ENCODE measurements at places on chromosomes 5 and 9.

DNA sequence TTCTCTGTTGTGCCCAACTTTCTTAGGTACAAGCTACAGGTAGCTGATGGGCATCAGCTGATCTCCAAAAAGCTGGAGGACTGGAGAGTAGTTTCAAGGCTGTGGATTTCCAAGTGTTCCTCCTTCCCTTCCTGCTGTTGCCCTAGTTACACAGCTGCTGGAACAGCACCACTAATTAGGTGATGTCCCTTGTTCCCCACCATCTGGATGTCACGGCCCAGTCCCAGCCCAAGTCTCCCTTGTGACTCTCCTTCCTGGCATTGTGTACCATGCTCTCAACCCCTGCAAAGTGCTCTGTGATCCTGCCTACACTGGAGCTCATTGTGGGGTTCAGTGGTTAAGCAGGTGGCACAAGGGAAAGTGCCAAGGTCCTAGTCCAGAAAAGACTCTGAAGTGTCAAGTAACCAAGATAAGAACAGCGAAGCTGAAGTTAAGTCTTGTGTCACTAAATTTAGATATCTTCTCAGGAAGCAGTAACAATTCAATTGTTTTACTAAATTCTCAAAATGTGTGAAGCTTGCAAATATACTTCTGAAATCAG, 604.5 kb downstream of the ISL1 start:
- DNase-seq: no peak

DNA sequence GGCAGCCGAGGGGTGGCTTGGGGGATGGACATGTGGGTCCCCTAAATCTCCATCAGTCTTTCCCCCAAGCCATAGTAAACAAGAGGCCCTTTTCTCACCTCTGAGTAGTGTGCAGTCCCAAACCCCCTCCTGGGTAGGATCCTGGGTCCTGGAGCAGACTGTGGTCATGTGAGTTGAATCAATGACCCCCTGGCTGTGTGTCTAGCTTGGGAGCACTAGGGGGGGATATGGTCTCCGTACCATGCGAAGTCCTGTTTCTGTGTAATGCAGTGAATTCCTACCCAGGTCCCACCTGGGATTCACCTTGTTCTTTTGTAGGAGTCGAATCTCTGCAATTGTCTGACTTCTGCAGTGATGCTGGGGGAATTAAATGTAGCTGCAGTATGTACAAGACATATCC, 66.2 kb downstream of the FGF18 start:
- no peak for DNase-seq

- DNase-seq: no peak
Measured at GRCh38 chr5:91150636-91151035, 232.5 kb downstream of the ARRDC3 start.

DNA sequence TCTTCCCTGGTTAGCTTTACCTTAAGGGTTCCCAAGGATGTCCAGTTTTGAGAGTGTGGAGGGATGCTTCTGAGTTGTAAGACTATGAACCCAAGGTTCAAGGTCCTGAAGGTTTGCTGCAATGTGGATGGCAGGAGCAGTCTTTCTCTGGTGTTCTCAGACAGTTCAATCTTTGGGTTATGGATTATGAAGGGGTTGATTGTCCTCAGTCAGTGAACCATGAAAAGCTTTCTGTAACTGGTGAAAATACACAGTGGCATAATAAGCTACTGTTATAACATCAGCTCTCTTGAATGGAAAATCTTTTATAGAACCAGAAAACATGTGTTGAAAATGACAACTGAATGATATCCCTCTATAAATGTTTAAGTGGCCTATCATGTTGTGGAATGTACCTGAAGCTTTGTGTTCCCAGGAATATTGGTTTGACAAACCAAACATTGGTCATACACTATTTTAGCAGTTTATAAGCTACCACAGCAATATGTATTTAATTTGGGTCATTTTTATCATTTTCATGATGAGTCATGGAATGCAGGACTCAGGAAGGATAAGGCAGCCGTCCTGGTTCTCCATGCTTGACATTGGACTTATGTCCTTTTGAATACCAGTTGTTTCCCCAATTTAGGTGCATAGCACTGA, 1041.8 kb upstream of the ARRDC3 start:
- DNase-seq: no peak

- no peak for DNase-seq
Measured at GRCh38 chr5:173187054-173187743, 42.9 kb downstream of the BNIP1 start.

- no peak for DNase-seq
Measured at GRCh38 chr9:134666831-134667230, 25.2 kb downstream of the COL5A1 start.

GRCh38 chr5:14925326-14925725, 53.7 kb upstream of the ANKH start:
- DNase-seq: no peak

GRCh38 chr9:127396253-127396807, 639 bp upstream of the SLC2A8 start:
- DNase-seq: no peak

DNA sequence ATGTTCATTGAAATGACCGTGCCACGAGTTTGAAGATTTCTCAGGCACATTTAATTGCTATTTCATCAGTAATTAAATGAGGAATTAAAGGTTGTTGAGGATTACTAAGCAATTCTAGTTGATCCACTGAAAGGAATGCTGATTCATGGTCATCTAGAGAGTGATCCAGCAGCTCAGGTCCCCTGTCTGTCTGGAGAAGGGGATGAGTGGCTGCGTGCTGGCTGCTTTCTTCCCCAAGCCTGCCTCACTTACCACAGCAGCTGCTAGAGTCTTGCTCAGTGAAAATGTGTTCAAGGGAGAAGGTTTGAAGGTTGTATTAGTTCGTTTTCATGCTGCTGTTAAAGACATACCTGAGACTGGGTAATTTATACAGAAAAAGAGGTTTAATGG, 7.8 kb upstream of the TGFBI start:
- no peak for DNase-seq

DNA sequence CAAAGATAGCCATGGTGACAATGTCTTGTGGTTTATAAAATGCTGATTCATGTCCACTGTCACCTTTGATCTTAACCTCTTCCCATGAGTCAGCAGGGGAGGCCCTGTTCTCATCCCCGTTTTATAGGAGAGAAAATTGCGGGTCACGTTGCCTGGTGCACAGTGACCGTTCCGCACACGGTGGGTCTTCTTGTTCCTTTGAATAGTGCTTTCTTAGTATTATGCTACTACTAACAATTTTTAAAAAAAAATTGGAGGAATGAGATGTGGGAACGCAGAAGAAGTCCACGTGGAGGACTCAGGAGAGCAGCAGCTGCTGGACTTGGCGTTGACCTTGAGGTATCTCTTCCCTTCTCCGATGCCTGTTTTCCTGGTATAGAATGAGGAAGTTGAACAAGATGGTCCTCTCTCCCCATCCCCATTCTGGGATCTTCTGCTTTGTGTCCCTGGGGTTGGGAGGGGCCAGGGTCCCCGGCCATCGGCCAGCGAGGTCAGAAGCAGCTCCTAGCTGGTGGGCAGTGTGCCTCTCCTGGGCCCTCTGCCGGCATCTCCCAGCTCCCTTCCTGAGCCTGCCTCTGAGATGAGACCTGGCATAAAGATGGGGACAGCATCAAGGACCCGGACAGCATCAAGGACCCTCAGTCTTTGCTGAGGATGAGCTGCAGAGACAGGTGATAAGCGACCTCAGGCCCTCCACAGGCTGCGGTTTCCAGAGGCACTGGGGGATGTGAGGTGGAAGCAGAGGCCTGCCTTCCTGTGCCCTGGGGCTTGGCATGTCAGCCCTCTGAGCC, 143.9 kb downstream of the C9orf50 start:
- DNase-seq: no peak

DNA sequence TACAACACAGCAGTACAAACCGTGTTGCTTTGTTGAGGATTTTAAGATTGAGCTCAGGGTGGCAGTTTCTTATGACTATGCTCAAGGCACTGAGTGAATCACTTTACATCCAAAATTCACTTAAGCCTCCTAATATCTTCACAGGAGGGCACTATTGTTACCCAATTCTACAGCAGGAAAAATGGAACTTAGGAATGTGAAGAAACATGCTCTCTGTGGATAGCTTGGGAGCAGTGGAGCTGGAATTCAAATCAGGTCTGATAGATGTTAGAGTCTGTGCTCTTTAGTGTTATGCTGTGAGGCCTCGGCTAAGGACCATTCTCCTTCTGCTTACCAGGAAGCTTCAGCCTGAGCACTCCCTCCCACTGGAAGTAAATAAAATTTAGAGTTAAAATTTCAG, 18.7 kb upstream of the HMHB1 start:
- DNase-seq: no peak

DNA sequence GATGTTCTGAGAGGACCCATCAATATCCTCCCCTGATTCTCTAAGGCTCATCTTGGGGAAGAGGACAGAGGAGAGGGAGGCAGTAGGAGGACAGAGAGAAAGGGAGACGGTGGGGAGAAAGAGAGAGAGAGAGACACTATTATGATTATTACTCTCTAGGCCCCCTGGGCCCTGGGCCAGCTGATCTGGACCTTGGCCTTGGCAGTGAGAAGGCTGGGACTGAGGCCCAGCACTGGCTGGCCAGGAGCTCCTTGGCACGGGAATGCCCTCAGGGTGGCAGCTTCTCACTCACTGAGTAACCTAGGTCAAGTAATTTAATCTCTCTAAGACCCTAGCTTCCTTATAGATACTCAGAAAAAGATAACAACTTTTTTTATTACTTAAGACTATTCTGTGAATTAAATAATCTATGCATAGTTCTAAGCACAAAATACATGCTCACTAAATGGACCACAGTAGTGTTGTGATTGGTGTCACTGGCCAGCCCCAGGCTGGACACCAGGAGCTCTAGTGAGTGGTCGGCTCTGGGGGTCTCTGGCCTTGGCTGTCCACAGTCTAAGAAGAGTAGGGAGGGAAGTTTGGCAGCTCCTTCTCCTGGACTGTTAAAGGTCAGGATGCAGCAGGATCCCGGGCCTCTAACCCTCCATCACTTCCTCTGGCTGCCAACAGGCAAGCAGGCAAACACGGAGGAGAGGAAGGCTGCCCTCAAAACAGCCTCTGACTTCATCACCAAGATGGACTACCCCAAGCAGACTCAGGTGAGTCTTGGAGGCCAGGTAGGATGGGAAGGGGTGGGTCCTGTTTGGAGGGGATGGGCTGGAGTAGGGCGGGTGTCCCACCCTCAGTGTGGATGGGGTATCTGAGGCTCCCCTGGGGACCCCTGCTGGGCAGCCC, 50.0 kb downstream of the GSN start:
- DNase-seq: no peak

GRCh38 chr9:95138474-95138873, 179.0 kb downstream of the FANCC start:
- DNase-seq: no peak

DNA sequence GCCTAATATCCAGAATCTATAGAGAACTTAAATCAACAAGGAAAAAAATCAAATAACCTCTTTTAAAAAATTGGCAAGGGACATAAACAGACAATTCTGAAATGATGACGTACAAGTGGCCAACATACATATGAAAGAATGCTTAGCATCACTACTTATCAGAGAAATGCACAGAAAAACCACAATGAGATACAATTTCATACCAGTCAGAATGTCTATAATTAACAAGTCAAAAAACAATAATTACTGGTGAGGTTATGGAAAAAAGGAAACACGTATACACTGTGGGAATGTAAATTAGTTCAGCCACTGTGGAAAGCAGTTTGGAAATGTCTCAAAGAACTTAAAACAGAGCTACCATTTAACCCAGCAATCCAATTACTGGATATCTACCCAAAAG, 1192.0 kb downstream of the CDH12 start:
- DNase-seq: no peak

GRCh38 chr5:56475689-56476486, 242.8 kb upstream of the ANKRD55 start:
- DNase-seq: no peak

- DNase-seq: no peak
Measured at GRCh38 chr5:2802693-2803365, 51.4 kb upstream of the IRX2 start.

DNA sequence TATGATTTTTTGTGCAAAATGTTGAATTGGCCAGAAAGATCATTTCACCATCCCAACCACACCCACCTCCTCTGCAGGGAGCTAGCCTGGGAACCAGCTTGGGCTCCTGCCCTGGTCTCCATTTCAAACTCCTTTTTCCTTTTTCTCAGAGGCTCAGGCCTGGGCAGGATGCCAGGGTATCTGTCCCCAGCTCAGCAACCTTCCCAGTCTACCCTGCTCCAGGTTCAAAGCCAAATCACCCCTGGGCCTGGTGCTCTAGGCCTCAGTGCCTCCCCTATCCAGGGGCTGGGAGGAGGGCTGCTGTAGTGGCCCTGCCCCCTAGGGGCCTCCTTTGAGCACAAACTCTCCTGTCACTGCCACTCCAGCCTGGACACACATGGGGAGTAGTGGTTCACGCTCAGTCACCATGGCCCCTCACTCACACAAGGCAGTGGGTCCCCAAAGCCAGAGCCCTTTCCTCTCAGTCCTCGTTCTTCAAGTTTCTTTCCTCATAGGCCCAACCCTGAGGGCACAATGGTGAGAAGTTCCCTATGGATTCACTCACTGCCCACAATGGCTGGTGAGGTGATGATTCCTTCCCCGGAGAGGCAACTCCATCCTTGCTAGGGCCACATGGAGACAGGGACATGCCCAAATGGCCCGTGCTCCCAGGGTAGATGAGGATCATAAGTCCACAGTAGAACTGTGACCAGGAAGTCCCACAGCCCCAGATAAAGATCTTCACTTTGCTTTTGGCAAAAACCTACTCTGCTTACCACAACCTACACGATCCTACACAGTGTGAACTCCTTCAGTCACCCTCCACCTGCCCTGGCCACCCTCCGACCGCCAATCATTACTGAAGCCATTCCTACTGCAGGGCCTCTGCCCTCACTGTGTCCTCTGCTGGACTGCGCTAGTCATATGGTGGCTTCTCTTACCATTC, 1.6 kb upstream of the ST6GALNAC4 start:
- no peak for DNase-seq

GRCh38 chr5:55903121-55903701, 52.1 kb downstream of the IL31RA start:
- peak; percentile 51 for DNase-seq

- DNase-seq: no peak
Measured at GRCh38 chr9:127264462-127265219, at the start of gene GARNL3. GARNL3 (plus strand) TSS chr9:127264774; CDS start chr9:127264878, 104 bp downstream.

DNA sequence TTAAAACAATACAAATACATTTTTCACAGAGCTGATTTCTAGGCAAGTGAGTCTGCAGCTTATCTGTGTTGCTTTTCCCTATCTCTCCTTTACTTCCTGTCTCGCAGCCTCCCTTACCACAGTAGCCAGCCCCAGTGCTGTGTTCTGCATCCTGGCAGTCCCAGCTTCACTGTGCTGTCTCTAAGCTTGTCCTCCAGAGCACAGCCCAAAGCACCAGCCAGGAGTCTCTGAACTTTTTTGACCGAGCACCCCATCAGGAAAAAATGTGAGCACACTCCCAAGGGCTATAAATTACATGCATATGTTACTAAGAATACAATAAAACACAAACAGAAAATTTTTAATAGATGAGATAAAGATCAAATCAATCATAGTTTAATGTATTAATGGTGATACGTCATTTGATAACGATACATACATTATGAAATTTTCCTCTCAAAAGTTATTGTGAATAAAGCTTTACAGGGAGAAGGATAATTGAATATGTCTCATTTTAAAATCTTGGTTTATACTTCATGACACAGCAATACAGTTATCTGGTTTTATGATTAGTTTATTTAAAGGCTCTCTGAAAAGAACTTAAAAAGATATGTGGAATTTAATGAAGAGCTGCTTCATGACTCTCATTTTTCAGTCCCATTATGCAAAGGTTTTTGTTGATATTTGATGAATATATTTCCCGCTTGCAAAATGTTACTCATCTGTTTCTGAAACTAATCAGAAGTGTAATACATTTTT, 7.3 kb upstream of the RHOBTB3 start:
- DNase-seq: no peak

- DNase-seq: no peak
Measured at GRCh38 chr5:143188692-143189091, 214.8 kb downstream of the NR3C1 start.

- no peak for DNase-seq
Measured at GRCh38 chr5:166979307-166979895, 1312.0 kb upstream of the WWC1 start.

Measured in stimulated activated CD4-positive, alpha-beta T cell treated with anti-CD3 and anti-CD28 coated beads, TNF-alpha, amount 100 ng/mL, for 48 hours (primary cell).